ENCODE measurements at places on chromosomes 7 and 10.

- DNase-seq, result no peak
Measured at GRCh38 chr10:54904833-54905232, 103.8 kb upstream of the PCDH15 start.

GRCh38 chr10:123135415-123136141 lies at the start of gene HMX3:
HMX3 (plus strand) TSS chr10:123135970; CDS start chr10:123136051, 81 bp downstream.
- DNase-seq, result no peak

DNA sequence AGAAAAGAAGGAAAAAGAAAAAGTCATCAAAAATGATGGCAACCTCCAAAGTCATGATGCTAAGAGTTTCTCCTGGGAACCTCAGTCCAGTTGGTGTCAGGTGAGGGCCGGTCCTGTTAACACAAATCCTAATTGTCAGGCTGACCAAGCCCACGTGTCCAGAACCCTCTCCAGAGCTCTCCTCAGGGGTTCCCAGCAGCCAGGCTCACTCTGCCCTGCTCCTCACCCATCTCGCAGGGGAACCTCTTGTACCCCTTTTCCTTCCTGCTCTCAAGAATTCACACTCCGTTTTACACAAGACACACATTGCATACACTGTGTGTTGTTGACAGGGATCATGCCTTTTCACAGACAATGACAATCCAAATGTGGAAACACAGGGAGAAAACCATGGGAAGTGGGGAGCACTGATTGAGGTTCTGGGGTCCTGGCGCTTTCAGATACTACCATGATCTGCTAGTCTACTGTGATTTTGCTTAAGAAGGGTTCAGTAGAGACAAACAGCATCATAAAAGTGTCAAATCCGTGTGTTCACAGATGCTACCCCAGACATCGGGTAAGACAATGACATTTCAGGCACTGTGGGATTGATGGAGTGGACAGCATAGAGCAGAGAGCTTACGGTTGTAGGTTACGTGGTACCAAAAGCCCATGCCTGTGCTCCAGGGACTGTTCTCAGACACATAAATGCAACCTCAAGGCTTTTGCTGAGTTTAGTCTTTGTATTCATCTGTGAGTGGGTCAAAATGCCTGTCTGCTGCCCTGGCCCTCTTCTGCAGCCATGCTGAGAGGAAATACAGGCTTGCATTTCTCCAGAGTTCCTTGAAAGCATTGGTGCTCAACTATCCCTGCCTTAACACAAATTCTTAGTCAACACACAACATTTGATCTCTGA lies 16.0 kb downstream of the IL2RA start:
- DNase-seq, result no peak

DNA sequence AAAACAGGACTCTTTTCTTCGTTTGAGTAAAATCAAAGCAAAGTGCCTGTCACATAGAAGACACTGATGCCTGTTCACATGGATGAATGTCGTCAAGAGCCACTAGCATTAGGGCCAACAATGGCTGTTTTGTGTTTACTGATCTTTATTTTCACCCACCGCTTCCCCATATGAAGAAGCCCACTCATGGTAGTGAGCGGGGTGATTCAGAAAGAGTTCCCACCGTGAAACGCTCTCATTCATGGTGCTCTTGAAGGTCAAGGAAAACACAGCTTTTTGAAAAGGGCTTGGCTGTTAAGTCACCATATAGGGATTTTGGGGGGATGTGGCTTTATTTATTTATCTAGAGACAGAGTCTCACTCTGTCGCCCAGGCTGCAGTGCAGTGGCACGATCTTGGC lies 12.5 kb downstream of the PROSER2 start:
- no peak for DNase-seq

DNA sequence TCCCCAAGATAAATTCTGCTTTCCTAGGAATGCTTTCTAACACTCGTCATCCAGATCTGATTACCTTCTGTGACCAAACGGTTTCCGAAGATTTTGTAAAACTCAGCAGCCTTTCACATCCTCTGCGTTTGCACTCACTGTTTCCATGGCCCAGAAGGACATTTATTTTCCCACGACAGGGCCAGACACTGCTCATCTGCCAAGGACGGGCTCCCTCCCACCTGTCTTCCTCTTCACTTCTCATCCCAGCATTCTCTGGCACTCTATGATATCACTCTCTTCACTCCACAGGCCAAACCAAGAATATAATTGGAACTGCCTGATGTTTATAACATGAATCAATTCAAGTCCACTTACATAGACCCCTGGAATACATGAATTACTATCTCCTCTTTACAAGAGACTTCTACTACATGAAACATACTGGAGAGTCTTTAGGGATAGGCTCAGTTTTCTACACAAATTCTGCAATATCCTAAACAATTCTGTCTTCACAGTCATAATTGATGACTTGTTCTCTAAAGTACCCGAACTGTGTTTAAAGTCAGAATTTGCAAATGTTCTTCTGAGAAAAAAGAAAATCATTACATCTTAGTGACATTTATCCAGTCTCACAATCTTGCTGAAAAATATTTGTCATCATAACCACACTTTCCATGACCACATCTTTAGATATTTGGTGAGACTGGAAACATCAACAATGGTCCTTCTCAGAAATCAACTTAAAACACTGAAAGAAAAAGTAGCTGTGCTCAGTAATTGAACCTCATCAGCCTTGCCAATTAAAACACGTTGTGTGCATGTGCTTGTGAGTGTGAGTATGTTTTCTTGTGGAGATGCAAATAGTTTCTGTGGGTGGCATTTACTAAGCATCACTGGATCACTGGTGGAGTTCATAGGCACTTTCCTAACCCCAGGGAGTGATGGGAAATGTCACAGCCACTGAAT lies 79.5 kb upstream of the PRSS58 start:
- DNase-seq, result no peak

DNA sequence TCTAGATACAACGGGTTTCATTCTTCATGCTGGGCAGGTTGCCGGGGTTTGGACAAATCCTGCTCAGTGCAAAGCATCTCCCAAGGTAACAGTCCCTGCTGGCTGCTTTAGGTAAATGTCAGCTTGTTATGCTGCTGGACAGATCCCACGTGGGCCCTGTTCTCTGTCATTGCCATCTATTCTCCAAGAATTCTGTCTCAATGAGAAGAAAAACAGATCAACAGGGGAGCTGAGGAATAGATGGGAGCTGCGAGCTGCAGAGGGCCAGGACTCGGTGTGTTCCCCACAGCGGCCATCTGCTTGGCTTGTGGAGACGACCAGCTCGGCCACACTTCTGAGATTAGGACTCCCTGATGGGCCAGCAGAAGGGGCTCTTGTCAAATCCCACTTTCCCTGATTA lies 235.2 kb downstream of the DPP6 start:
- DNase-seq, result no peak

GRCh38 chr7:105532709-105533460 lies 884 bp downstream of the RINT1 start:
- DNase-seq, result no peak

GRCh38 chr7:45682836-45683555 lies 108.8 kb downstream of the ADCY1 start:
- no peak for DNase-seq

GRCh38 chr7:82051601-82052000 lies 281.8 kb upstream of the HGF start:
- DNase-seq, result no peak

GRCh38 chr10:27368706-27369105 lies 128.1 kb upstream of the ACBD5 start:
- no peak for DNase-seq

GRCh38 chr7:77794000-77794399 lies 4.2 kb downstream of the TMEM60 start:
- no peak for DNase-seq

GRCh38 chr10:26022831-26023230 lies 88.8 kb downstream of the MYO3A start:
- no peak for DNase-seq

- no peak for DNase-seq
Measured at GRCh38 chr7:108067844-108068243, 62.3 kb downstream of the LAMB4 start.

DNA sequence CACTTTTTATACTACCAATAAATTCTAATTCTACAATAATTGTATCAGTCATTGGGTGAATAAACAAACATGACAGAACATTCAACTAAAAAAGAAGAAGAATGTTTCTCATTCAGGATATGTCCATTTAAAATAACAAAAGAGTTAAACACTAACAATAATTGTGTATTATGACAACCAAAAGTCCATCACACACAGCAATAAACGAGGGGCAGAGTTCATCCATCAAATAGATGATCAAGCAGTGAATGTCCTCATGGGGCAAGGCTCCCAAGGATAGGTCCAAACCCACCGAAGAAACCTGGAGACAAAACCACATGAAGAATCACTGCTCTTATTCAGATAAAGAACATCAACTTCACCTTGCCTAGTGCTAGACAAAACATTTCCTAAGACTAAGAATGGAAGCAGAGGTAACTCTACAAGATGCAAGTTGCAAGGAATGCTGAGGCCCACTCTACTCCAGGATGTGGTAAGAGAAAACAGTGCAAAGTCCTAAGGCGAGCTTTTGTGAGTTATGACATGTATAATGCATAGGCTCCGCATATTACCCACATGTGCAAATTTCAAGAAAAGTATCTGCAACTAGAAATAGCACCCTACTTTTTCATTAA lies 115.1 kb downstream of the PARD3 start:
- no peak for DNase-seq

- no peak for DNase-seq
Measured at GRCh38 chr7:2979201-2979631, 64.5 kb downstream of the CARD11 start.

GRCh38 chr10:79383974-79384606 lies 36.8 kb downstream of the PPIF start:
- DNase-seq, result no peak

DNA sequence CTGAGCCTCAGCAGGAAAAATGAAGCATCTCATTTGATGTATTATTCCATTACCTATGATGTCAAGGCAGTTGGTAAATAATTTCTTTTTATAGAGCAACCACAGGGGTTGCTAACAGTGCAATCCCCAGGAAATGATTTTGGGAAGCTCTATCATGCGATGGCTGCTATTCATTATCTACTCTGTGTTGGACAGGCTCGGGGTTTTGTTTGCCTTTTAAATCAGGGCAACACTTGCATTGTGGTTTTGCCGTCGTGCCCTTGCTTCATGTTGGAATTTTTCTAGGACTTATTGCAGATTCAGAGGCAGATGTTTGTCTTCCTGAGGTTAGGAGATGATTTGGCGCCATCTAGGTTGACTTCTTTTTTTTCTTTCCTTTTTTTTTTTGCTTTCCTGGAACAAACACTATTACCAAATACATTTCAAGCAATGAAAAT lies 128.4 kb downstream of the BICC1 start:
- DNase-seq, result no peak

DNA sequence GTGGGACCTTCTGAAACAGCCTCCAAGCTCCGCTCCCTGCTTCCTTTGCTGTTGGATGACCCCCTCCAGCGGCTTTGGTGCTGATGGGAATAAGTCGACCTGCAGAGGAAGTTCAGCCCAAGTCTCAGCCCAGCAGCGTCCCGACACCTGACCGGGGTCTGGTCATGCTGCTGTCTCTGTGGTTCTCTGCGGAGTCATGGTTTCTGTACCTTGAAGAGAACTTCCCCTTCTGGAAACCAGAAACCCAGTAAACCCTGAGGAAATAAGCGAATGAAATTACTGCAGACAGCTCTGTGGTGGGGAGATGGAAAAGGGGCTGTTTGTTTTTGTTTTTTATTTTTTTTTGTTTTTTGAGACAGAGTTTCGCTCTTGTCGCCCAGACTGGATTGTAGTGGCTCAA lies 18.3 kb upstream of the ZNF12 start:
- no peak for DNase-seq

GRCh38 chr10:635088-635861 lies 54.2 kb downstream of the DIP2C start:
- no peak for DNase-seq

- no peak for DNase-seq
Measured at GRCh38 chr7:21198921-21199320, 229.0 kb upstream of the SP4 start.

GRCh38 chr7:142556740-142557139 lies 192.5 kb upstream of the PRSS1 start:
- no peak for DNase-seq

GRCh38 chr7:84188786-84189405 lies 5.7 kb downstream of the SEMA3A start:
- DNase-seq, result no peak

DNA sequence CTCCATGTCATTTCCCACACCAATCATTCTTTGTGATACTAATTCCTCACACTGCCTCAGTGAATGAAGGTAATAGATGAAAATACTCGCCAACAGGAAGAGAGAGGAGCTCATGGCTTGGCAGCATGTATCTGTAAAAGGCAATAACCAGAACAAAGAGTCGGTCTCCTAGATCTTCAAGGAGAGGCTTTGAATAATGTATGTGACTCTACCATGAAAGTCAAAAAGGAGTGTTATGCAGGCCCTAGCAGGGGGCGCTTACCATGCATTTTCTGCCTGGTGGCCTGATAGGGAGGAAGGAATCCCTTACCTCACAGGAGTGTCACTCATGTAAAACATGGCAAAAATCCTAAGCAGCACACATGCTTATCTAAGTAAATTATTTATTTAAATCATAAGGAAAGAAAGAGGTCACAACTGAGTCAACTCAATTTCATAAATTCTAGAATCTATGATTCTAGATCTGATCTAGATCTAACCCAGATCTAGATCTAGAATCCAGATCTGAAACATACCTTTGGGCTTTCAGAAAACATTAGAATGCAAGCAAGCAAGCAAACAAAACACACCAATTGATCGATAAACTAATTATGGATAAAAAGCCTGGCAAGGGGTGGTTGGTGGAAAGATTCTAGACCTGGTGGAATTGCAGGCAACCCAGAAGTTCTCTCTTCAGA lies 226.3 kb upstream of the KLF6 start:
- DNase-seq, result no peak

- DNase-seq, result no peak
Measured at GRCh38 chr7:83739527-83739926, 90.6 kb upstream of the SEMA3E start.

DNA sequence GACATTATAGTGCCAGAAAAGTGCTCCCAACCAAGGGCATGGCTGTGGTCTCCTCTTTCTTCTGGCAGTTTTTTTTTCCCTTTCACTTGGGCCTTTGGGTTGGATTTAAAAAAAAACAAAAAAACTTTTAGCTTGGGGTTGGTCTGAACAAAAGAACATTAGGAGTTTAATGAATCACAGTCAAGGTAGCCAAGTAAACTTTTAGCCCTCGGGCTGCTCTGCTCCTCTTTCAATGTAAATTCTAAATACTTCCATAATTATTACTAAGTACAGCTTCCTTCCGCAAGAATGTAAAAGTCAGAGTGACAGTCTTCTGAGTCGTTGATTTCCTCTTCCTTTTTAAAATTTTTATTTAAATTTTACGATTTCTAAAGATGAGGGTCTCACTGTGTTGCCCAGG lies 79.2 kb downstream of the NRF1 start:
- no peak for DNase-seq
